ENCODE measurements at places on chromosomes 4 and X. TPM values are rescaled to one million over a fixed set of nuclear protein-coding genes. Genes with fewer than 3 reads are reported as not detected.

Gene TMEM271
- total RNA-seq = not detected

Gene CXCL8
- total RNA-seq = 0.42 TPM

Gene USP26
- not detected for total RNA-seq

Gene AMBN
- not detected for total RNA-seq

- DNase-seq = no peak
These were observed 239.4 kb upstream of the STK26 start for GRCh38 chrX:131783555-131784308.

- DNase-seq = no peak
These were observed 83.7 kb upstream of the ADRA2C start for GRCh38 chr4:3682236-3683076.

- no peak for DNase-seq
These were observed 189.6 kb downstream of the BCOR start for GRCh38 chrX:39907964-39908661.

GRCh38 chr4:3530663-3531254 lies 1.5 kb downstream of the LRPAP1 start:
- no peak for DNase-seq

GRCh38 chrX:129957241-129958082 lies 25.0 kb upstream of the BCORL1 start:
- no peak for DNase-seq

Measured in CD8-positive, alpha-beta memory T cell (primary cell).